ENCODE measurements at places on chromosomes 6 and 20. TPM values are rescaled to one million over a fixed set of nuclear protein-coding genes. Genes with fewer than 3 reads are reported as not detected.

MYL9 gene
- total RNA-seq: 127 TPM

DTNBP1 gene
- 1.9 TPM for total RNA-seq

SMPDL3A gene
- total RNA-seq: 11.5 TPM

LHFPL5 gene
- not detected for total RNA-seq

KCNQ5 gene
- 6.0 TPM for total RNA-seq

FAM217A gene
- total RNA-seq: not detected

DYNLT2 gene
- 1.1 TPM for total RNA-seq

LY6G5C gene
- total RNA-seq: 0.66 TPM

THBS2 gene
- total RNA-seq: 169 TPM

VSX1 gene
- total RNA-seq: not detected

LY6G6F gene
- total RNA-seq: not detected

Data from placental pericyte (primary cell).